ENCODE measurements at places on chromosomes 12 and 14. TPM values are rescaled to one million over a fixed set of nuclear protein-coding genes. Genes with fewer than 3 reads are reported as not detected.

C12orf43 gene
- total RNA-seq, result 26.3 TPM

GRCh38 chr12:214003-214741 is at the start of gene SLC6A12:
Gene SLC6A12, minus strand, starts transcription at chr12:214157. Its CDS starts 4,171 bp downstream, at chr12:209986.
- H3K4me1 ChIP-seq, result no peaks in the 10 kb centered on the region
- H3K4me3 ChIP-seq, result no peak within 1 kb of the TSS
- no peak for DNase-seq
- H3K36me3 ChIP-seq, result no peaks in the 10 kb centered on the region
- H3K27ac ChIP-seq, result no peak within 1 kb of the TSS

DCN gene
- not detected for total RNA-seq

TGM1 gene
- total RNA-seq, result 3.4 TPM

- H3K4me3 ChIP-seq, result no peak overlapping the region
- H3K4me1 ChIP-seq, result no peaks in the 10 kb centered on the region
- no peaks in the 10 kb centered on the region for H3K36me3 ChIP-seq
- DNase-seq, result no peak
- no peaks in the 10 kb centered on the region for H3K27me3 ChIP-seq
- no peak overlapping the region for H3K27ac ChIP-seq
Observed at GRCh38 chr14:59091404-59091803, 97.1 kb upstream of the DAAM1 start.

OSBPL8 gene
- 87.9 TPM for total RNA-seq

DNA sequence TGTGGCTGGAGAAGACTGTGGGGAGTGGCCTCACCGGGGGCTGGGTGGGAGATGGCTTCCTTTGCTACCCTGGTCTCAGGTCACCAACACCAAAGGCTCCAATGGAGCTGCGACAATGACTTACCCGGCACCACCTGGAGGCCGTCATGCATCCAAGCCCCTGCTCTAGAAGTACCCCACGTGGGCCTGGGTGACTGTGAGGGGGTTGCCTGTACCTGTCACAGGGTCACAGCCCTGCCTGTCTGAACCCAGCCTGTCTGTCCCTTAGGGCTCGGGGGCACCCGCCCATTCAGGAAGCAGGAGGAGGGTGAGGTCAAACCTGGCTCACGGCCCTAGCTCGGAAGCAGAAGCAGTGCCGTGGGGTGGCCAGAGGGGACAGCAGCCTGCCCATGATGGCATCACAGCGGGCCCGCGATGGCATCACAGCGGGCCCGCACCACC is 18.9 kb downstream of the ABCB9 start:
- no peaks in the 10 kb centered on the region for H3K27me3 ChIP-seq
- H3K27ac ChIP-seq, result no peak overlapping the region
- no peaks in the 10 kb centered on the region for H3K36me3 ChIP-seq
- DNase-seq, result no peak
- peak overlapping the region; percentile 61 for H3K4me3 ChIP-seq

DNA sequence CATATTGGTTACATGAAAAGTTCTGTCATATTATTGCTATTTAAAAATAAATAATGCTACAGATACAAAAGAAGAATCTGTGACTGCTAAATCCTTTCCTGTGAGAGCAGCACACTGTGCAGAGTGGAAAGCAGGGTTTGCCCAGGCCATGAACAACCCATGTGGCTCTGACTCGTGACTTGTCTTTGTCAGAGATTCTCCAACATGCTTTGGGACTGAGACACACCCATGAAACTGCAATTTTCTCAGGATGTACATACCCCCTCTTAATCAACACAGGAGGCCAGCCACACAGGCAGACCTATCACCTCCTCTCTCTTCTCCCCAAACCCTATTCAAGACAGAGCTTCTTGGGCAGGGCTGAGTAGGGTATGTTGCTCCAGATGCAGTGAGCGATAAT is 96.8 kb upstream of the NTF3 start:
- H3K4me3 ChIP-seq, result no peak overlapping the region
- DNase-seq, result no peak
- H3K27me3 ChIP-seq, result no peaks in the 10 kb centered on the region
- no peaks in the 10 kb centered on the region for H3K4me1 ChIP-seq
- no peak overlapping the region for H3K27ac ChIP-seq

DNA sequence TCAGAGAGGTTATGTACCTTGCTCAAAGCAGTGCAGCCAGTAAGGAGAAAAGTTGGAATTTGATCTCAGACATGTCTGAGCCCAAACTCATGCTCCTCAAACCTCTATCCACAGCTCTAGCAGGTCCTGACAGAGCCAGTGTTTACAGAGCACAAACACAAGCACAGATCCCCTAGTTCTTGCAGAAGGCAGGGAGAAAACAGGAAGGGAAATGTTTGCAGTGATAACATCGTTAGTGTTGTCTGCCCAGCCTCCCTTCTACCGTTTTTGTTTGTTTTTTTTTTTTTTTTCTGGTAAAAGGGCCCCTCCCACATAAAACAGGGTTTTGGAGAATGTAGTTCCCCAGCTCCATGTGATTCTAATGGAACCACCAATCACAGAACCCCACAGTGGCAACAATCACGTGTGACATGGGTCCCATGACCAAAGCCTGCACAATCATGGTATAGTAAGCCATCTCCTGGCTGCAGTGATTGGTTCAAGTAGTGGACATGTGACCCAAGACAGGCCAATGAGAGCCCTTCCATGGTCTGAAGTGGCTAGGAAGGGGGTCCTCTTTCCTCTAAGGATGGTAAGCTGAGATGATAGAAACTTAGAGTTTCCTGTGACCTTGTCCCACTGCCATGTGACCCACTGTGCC is 513.4 kb downstream of the MED13L start:
- H3K36me3 ChIP-seq, result no peaks in the 10 kb centered on the region
- no peak for DNase-seq
- H3K27me3 ChIP-seq, result no peaks in the 10 kb centered on the region
- no peaks in the 10 kb centered on the region for H3K4me1 ChIP-seq
- no peak overlapping the region for H3K4me3 ChIP-seq
- no peak overlapping the region for H3K27ac ChIP-seq

- no peaks in the 10 kb centered on the region for H3K36me3 ChIP-seq
- H3K4me3 ChIP-seq, result no peak overlapping the region
- DNase-seq, result no peak
Observed at GRCh38 chr12:20213723-20214625, 154.4 kb upstream of the PDE3A start.

PRB2 gene
- total RNA-seq, result not detected

DNA sequence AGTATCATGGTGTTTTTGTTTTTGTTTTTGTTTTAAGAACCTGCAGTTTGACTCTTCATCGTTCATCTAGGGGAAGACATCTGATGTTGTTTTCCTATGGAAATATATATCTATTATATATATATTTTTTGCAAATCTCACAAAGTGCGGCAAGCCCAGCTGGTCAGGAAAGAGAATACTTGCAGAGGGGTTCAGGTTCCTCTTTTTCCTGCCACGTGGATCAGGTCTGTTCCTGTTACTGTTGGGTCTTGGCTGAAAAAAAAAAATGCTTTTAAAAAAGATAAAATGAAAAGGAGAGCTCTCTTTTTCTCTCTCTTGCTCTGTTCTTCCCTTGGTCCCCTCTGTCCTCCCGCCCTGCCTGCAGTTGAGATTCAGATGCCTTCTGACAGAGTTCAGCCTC is 179.4 kb upstream of the BCL2L14 start:
- peaks cover 73% of the 10 kb centered on the region for H3K36me3 ChIP-seq
- peaks cover 24% of the 10 kb centered on the region for H3K4me1 ChIP-seq
- DNase-seq, result no peak
- H3K4me3 ChIP-seq, result no peak overlapping the region
- no peaks in the 10 kb centered on the region for H3K27me3 ChIP-seq
- H3K27ac ChIP-seq, result no peak overlapping the region

- H3K36me3 ChIP-seq, result peaks cover 3% of the 10 kb centered on the region
- no peak for DNase-seq
- H3K27me3 ChIP-seq, result no peaks in the 10 kb centered on the region
- H3K4me1 ChIP-seq, result peaks cover 24% of the 10 kb centered on the region
- peak overlapping the region; percentile 54 for H3K27ac ChIP-seq
- no peak overlapping the region for H3K4me3 ChIP-seq
Observed at GRCh38 chr12:92529944-92530343, 172.8 kb upstream of the PLEKHG7 start.

DNA sequence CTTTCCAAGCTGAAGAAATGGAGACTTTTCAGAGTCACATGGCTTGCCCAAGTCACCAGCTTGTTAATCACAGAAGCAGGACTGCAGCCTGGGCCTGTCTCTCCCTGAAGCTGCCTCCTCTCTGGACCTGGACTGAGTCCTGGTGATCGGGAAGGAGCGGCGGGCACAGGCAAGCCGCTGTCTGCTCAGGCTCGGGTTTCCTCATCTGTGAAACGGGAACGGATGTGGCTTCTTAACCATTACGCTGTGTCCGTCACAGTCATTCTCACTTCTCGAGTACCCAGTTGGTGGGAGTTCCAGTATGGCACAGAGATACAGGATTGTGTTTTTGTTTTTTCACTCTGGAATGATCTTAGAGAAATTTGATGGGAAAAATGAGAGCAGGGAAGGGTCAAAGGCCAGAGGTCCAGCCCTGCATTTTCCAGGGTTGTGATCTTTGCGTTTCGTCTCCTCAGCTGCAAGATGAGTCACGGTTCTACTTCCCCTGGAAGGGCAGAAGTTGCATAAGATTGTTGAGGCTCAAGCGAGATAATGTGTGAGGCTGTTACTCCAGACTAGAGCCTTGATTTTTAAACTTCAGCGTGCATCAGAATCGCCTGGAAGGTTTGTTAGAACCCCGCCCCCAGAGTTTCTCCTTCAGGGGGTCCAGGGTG is 7.6 kb upstream of the LRTM2 start:
- DNase-seq, result no peak
- H3K27ac ChIP-seq, result no peak overlapping the region
- no peaks in the 10 kb centered on the region for H3K36me3 ChIP-seq
- H3K27me3 ChIP-seq, result peaks cover 14% of the 10 kb centered on the region
- H3K4me3 ChIP-seq, result no peak overlapping the region
- peaks cover 8% of the 10 kb centered on the region for H3K4me1 ChIP-seq

GRCh38 chr12:79250960-79251755 is 386.6 kb downstream of the SYT1 start:
- H3K4me3 ChIP-seq, result no peak overlapping the region
- no peak for DNase-seq
- no peaks in the 10 kb centered on the region for H3K27me3 ChIP-seq
- no peak overlapping the region for H3K27ac ChIP-seq
- H3K4me1 ChIP-seq, result no peaks in the 10 kb centered on the region

LBHD2 gene
- not detected for total RNA-seq

DNA sequence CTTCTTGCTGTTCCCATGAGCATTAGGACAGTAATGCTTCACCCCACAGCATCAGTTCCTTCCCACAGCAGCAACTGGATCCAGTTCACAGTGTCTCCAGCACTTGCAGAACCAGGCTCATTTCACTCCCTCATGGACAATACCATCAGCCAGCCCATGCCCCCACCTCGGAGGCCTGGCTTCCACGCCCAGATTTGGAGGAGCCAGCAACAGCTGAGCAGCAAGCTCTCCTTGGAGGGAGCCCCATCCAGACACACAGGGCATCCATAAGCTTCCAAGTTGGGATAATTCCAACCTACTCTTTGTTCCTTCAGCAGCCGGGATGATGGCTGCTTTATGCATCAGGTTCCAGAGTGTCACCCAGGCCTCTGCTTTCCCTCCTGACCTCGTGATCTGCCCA is 250.0 kb downstream of the GLT1D1 start:
- H3K4me3 ChIP-seq, result no peak overlapping the region
- no peaks in the 10 kb centered on the region for H3K27me3 ChIP-seq
- H3K27ac ChIP-seq, result no peak overlapping the region
- H3K4me1 ChIP-seq, result no peaks in the 10 kb centered on the region
- no peak for DNase-seq

GRCh38 chr14:32719601-32720000 is 219.1 kb upstream of the NPAS3 start:
- peaks cover 7% of the 10 kb centered on the region for H3K4me1 ChIP-seq
- no peak overlapping the region for H3K27ac ChIP-seq
- H3K27me3 ChIP-seq, result no peaks in the 10 kb centered on the region
- H3K4me3 ChIP-seq, result no peak overlapping the region

DNA sequence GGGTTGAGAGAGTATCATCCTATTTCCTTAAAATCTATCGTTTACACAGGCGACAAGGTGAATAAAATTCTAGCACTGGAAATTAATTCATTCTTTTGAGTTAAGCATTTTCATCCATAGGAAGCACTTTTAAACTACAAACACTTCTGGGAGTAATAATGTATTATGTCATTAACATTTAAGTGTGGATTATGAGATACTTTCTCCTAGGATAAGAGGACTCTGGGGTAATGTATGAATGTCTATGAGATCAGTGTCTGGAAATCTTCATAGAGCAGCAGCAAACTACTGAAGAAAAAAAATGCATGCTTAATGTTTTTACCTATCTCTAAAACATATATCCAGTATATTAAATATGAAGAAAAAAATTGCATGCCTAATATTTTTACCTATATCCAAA is 86.9 kb downstream of the EPS8 start:
- no peaks in the 10 kb centered on the region for H3K27me3 ChIP-seq
- peaks cover 3% of the 10 kb centered on the region for H3K36me3 ChIP-seq
- no peak overlapping the region for H3K27ac ChIP-seq
- DNase-seq, result no peak
- peaks cover 38% of the 10 kb centered on the region for H3K4me1 ChIP-seq

GRCh38 chr14:55645145-55645544 is 65.1 kb downstream of the KTN1 start:
- DNase-seq, result no peak
- H3K27ac ChIP-seq, result no peak overlapping the region
- no peak overlapping the region for H3K4me3 ChIP-seq

COQ6 gene
- total RNA-seq, result 17.2 TPM

TAS2R30 gene
- 2.9 TPM for total RNA-seq

DNA sequence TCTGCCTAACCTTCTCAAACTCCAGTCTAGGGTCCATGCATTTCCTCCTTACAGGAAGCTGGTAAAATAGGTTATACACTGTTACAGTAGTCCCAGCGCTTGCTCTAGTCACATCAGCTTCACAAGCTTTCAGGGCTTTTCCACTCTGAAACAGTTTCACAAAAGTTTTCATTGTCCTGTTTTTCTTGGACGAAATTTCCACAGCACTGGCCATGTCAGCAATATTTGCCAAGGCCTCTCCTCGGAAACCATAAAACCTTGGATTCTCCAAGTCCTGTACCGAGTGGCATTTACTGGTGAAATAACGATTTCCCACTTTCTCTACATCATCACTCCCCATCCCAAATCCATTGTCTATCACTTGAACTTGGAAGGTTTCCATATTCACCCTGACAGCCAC is 2.1 kb downstream of the MLH3 start:
- H3K27ac ChIP-seq, result no peak overlapping the region
- H3K4me3 ChIP-seq, result no peak overlapping the region
- DNase-seq, result no peak
- H3K27me3 ChIP-seq, result no peaks in the 10 kb centered on the region

PLCZ1 gene
- not detected for total RNA-seq

All from activated T-helper 2 cell treated with anti-CD3 and anti-CD28 coated beads, Interferon-gamma antibody, Interleukin-2, Interleukin-4, amounts not matched to agents 10 μg/mL and 5 μg/mL and 100 μg/mL, durations not matched to agents 14 hours and 24 hours and 36 hours (primary cell).